Pancreas (tissue), 10 donors: ENCODE measurements at places on chromosomes 16 and 17. TPM values are rescaled to one million over a fixed set of nuclear protein-coding genes. Genes with fewer than 3 reads are reported as not detected.

Gene BCO1
- 0.16 TPM for total RNA-seq

Gene RNF157
- 4.0 TPM for total RNA-seq

Gene WFIKKN1
- 0.79 TPM for total RNA-seq

Gene UBFD1
- 15.6 TPM for total RNA-seq

Gene PRSS36
- 0.47 TPM for total RNA-seq

Gene PSMC3IP
- total RNA-seq = 1.0 TPM

Gene SPNS3
- total RNA-seq = 0.23 TPM

Gene TCAP
- 0.13 TPM for total RNA-seq

Gene PDILT
- total RNA-seq = not detected

Gene MAPT
- 2.1 TPM for total RNA-seq

Gene JMJD6
- 14.8 TPM for total RNA-seq

Gene BCAR1
- total RNA-seq = 30.1 TPM

Gene CLEC3A
- not detected for total RNA-seq
